ENCODE measurements at places on chromosomes 7 and 10.
A peak's percentile ranks its signal among the peaks of the same experiment; 100 is the strongest.

DNA sequence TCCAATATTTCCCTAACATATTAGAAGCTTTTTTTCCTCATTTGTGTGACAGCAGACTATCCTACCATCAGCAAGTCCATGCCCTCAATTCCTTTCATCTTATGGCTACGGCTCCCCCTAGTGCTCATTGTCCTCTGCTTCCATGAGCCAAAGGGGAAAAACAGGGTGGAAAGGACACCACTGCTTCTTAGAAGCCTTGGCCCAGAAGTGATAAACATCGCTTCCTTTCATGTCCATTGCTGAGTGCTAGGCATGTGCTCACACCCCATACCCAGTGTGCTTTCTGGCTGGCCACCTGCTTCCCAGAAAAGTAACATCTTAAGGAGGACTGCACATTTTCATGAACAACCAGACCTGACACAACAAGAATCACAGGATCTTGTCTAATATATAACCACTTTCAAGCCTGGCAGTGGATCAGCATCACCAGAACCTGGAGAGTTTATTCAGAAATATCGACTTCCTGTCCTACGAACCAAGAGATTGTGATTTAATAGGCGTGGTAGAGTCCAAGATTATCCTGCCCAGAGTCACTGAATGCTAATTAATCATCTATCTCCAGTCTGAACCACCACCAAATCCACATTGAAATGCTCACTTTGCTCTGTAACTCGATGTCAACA, 650.5 kb upstream of the SORCS1 start:
- DNase-seq, result no peak

GRCh38 chr10:132493246-132493755, 44.3 kb upstream of the INPP5A start:
- DNase-seq, result no peak

GRCh38 chr7:66379542-66380160, 174.5 kb downstream of the TPST1 start:
- no peak for DNase-seq

DNA sequence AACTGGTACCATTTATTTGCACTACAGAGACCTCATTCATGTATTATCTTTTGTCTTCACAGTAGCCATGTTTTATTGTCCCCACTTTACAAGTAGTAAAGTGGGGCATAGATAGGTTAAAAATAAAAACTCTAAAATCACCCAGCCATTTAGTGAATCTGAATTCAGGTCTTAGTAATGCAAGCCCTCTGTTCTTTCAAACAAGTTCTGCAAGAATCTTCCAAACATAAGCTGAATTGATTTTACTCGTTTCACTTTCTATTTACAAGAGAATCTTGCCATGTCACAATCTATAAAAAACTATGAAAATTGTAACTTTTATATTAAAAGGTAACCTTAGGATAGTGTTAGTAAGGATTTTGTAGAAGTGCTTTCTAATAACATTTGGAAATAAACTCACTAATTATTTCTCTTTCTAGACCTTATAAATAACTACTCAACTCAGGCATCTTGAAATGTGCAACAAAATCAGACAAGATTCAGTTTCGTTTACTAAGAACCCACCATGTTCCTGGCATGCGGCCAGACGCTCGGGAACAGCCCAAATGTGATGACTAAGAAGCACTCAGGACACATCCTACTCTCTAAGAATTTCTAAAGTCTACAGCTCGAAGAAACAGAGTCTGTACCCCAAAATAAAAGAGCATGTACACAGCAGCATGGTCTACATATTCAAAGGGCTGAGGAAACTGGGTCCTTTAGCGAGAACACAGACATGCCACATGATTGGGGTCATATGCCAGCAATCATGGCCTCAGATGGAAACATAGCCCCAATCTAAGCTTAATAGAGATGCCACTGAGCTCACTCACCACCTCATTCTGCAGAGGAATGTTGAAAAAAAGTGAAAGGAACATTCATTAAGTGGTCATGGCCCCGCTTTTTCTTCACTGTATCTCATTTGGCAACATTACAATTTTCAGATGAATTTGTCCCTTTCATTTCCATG, 167.6 kb downstream of the AMPH start:
- DNase-seq, result no peak

DNA sequence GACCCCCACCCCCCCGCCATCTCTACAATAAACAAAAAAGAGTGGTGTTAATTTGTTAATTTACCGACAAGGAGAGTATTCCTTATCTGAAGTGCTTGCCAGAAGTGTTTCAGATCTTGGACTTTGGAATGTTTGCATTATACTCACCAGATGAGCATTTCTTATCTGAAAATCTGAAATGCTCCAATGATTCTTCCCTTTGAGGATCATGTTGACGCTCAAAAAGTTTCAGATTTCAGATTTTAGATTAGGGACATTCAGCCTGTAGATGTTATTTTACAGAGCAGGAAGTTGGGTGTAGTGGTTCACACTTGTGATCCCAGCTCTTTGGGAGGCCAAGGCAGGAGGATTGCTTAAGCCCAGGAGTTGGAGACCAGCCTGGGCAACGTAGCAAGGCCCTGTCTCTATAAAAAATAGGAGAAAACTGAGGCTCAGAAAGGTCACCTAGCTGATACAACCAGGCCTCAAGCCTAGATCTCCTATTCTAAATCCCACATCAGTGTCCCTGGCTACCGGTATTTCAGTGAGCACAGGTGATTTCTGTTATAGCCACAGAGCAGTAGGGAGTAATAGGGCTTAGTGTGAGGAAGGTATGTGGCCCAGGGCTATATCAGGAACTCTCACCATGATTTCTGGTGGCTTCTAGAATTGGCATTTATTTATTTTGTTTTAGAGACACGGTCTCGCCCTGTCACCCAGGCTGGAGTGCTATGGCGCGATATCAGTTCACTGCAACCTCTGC, 35.4 kb downstream of the TMEM120A start:
- no peak for DNase-seq

- no peak for DNase-seq
These were observed 125.1 kb downstream of the TPK1 start for GRCh38 chr7:144710791-144711190.

- no peak for DNase-seq
These were observed 57.9 kb upstream of the EXOC6 start for GRCh38 chr10:92790440-92790839.

- DNase-seq, result no peak
These were observed 83.9 kb downstream of the FGFR2 start for GRCh38 chr10:121514141-121514865.

DNA sequence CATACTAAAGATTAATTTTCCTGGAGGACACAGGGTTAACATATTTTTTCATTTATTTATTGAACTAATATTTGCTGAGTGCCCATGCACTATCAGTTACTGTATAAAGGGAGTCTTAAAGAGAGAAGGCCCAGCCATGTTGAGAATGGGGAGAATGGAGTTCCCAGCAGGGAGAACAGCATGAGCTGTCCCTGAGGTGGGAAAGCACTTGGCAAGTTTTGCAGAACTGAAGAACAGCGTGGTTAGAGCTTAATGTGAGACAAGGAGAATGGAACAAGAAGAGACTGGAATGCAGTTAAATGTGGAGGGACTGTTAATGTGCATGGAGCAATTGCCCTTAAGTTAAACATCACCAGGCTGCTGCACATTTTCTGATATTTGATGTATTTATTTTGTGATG, 435.4 kb downstream of the SUGCT start:
- DNase-seq, result no peak

DNA sequence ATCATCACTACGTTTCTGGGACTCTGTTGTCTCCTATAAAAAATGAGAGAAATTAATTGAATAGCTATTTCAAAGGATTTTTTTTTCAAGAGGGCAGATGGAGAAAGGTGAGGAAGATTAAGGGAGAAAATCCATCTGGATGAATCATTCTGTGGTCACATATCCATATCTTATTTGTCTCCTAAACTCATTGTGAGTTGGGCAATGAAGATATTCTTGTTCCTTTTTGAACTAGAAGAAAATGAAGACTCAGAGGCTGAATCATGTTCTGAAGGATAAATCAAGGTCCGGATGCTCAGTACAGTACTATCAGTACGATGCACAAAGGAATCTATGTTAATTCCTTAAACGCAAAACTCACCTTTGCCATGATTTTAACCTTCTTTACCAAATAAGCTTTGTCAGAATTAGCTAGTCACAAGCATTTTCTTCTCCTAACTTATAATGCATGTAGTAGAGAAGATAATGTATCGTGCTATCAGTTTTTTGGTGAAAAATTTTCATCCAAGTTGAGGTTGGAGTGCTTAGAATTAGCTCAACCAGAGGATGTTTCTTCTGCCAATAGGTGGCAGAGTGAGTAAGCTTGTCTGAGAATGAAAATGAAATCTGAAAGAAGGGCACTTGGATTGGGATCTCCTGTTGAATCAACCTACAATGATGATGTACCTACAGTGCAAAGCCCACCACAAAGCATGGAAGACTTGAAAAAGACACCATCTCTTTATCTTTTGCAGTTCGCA, 446.9 kb downstream of the KIF20B start:
- DNase-seq, result no peak

GRCh38 chr7:25256333-25256819, 28.1 kb upstream of the NPVF start:
- DNase-seq, result peak; percentile 72

DNA sequence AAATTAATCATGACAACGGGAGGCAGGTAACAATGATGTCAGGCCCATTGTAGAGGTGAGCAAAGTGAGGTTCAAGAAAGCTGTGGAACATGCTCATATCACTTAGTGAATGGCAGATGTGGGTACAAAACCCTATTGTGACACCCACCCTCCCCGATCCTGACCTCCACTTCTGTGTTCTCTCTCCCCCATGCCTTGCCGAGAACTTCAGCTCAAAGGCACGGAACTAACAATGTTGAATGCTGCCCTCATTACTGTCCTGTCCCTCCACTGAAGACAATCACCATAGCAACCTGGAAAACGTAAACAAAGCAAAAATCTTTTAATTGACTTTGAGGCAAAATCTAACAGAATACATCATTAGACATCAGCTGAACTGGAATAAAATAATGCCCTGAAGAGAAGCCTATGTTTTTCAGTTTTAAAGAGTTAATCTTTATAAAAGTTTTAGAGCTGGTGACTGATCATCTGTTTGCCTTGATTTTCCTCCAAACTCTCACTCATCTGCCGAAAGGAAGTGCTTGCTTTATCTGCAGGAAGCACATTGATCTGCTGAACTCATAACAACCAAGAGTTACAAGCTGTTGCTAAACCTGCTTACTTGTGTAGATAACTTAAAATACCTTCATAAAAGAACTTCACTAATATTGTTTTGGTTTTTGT, 133.6 kb downstream of the CUBN start:
- DNase-seq, result no peak

GRCh38 chr10:53675177-53675576, 902.6 kb upstream of the MBL2 start:
- DNase-seq, result no peak

DNA sequence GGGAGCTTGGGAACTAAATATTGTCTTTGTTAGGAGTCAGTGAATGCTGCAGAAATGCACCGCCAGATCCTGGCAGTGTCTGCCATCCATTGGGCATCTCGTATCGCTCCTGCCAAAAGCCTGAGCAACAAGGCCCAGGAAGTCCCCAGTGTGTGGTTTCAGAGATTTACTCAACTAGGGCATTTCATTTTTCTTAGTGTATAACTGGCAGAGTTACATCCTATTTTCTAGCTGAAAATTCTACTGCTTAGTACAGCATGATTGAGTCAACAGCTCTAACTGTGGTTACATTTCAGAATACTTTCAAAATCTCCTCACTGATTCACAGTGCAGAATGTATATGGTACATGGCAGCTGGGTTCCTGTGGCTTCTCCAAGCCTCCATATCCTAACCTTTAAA, 95.8 kb upstream of the CREB5 start:
- no peak for DNase-seq

All from cerebellar nuclear complex (tissue), 1 donor.